ENCODE measurements at places on chromosomes 7 and 10.

DNA sequence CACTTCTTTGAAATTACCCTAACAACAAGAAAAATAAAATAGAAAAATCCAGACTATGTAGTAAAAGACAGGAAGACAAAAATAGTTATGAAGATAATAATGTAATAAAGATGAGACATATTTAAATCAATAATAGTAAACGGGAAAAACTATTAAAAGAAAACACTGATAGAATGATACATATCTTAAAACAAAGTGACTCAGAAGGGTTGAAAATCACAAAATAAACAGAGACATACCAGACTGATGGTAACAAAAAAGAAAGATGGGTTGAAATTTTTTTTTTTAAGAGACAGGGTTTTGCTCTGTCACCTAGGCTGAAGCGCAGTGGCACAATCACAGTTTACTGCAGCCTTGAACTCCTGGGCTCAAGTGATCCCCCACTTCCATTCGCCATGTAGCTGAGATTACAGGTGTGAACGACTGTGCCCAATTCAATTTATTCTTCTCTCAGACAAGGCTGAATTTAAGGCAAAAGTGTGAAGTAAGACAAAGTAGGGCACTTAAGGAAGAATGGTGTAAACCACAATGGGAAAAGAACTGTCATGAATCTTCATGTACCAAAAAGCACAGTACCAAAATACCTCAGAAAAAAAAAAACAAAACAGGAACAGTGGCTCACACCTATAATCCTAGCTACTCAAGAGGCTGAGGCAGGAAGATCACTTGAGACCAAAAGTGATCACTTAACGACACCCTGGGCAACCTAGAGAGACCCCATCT lies 47.4 kb downstream of the LMBR1 start:
- DNase-seq: no peak

- no peak for DNase-seq
These were observed 36.4 kb upstream of the ASL start for GRCh38 chr7:66039094-66039670.

GRCh38 chr10:59098387-59098786 lies 78.1 kb upstream of the PHYHIPL start:
- DNase-seq: no peak

DNA sequence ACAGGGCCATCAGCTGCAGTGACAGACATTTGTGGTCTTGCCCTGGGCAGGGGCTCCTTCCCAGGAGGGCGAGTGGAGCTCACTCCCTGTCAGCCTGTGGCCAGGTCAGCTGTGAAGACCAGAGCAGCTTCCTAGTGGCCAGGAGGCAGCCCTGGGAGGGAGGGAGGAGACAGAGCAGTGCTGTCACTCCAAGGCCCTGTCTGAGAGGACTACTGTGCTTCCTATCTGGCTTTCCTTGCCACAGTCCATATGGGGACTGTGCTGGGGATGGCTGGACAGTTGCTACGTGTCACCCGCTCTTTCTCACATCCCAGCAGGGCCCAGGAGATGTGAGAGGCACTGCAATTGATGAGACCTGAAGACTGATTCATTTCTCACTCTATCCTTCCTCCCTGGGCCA lies 15.2 kb upstream of the ADCYAP1R1 start:
- no peak for DNase-seq

DNA sequence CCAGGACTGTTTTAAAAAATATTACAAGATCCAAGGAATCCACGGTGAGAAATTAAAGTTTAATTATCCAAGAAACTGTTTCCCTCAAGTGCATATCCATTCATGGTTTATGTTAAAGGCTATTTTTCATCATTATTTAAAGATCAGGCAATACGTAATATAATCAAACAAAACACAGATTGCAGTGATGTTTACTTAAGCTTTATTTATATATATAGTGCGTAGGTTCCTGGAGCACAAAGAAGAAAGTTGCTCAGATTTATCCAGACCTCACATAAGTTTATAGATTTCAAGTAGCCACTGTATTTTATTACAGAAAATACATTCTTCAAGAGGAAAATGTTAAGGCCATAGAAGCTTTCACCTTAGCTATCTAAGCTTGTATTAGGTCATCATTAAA lies 210.0 kb upstream of the KLF14 start:
- no peak for DNase-seq

DNA sequence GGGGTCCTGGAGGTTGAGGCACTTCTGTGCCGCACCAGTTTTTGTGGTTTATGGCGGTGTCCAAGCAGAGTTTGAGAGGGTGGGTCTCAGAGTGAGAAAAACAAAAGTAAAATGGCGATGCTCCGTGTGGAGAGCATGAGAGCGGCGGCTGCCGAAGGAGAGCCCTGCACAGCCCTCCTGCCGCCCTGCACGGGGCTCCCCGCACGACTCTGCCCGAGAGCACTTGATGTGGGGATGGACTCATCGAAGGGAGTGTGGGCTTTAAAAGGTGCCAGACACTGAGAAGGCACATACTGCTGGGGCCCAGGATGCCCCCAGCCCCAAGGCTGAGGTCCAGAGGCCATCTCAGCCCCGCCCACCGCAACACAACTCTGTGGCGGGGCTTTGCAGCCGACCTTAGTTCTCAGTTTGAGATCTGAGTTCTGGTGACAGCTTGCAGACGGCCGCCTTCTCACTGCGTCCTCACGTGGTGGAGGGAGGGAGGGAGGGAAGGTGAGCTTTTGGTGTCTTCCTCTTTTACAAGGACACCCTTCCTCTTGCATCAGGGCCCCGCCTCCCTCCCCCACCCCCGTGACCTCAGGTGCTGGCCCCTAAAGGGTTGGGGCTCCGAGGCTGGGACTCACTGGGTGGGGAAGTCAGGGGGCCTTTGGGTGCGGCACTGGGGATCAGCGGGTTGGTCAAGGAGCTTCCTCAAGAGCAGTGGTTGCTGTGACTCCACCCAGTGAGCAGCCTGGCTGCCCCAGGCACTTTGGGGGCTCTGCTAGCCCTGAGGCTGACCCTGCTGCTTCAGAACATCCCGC lies 69.1 kb downstream of the NKX6-2 start:
- DNase-seq: no peak

DNA sequence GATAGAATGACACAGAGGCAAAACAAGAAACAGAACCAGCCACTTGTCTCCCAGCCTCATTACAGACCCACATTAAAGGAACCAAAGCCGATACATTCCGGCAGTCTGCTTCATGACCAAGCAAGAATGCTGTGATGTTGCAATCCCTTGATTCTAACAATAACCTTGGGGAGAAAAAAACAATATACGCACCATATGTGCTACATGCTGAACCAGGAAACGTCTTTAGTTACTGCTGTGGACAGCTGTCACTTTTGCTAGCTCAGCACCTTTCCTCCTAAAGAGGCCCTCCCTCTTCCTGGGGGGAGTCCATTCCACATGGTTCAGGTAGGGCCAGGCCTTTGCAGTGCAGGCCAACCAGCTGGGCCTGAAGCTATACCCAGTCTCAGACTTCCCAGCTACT lies 79.1 kb downstream of the PRTFDC1 start:
- DNase-seq: no peak

GRCh38 chr7:137418841-137419240 lies 75.3 kb upstream of the PTN start:
- DNase-seq: no peak

GRCh38 chr7:135597926-135598305 lies 40.2 kb downstream of the NUP205 start:
- DNase-seq: no peak

DNA sequence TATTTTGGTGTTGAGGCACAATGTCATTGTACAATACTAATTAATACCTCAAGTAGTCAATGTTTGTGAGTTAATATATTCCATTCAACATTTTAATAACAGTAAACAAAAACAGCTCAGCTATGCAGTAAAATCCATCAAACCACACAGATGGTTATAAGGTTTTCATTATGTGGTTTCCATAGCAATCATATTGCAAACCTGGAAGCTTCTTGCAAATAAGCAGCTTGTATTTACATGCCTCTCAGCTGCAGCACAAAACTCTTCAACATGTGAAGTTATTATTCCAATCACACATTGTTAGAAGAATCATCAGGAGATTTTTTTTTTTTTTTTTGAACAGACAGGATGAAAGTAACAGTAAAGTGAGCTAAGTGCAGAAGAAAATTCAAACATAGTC lies 170.2 kb downstream of the SKAP2 start:
- DNase-seq: no peak

DNA sequence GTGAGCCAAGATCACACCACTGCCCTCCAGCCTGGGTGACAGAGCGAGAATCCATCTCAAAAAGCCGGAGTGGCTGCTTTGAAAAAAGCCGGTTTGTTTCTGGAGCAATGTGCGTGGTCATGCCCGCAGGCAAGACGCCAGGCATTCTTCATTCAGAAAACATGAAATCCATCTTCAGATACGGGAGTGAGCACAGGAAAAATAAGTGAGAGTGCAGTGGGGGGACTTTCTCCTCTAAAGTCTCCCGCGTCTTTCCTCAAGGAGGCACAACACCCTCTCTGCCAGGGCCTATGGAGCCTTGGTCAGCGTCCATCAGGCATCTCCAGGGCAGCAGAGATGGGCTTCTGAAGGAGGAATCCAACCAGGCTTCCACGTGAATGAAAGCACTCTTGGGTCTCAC lies 62.3 kb upstream of the DGKI start:
- peak; percentile 26 for DNase-seq

- no peak for DNase-seq
These were observed 401.3 kb downstream of the DNAJB6 start for GRCh38 chr7:157738066-157738460.

DNA sequence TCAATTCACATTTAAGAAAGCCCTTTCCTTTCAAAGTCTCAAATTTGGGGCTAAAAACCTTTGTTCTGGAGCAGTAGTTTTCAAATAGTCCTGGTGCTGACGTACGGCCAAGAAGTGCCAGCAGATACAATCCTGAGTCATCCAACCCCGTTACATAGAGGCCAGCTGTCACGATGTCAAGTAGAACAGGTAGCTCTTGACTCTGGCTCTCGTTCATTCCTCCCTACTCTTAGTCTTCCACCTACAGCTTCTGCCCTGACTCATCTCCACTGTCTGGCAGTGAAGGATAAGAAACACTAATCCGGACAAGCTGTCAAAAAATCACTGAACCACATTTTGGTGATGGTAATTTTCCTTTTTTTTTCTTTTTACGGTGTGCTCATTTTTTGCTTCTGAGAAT lies 132.4 kb upstream of the PTN start:
- DNase-seq: no peak

DNA sequence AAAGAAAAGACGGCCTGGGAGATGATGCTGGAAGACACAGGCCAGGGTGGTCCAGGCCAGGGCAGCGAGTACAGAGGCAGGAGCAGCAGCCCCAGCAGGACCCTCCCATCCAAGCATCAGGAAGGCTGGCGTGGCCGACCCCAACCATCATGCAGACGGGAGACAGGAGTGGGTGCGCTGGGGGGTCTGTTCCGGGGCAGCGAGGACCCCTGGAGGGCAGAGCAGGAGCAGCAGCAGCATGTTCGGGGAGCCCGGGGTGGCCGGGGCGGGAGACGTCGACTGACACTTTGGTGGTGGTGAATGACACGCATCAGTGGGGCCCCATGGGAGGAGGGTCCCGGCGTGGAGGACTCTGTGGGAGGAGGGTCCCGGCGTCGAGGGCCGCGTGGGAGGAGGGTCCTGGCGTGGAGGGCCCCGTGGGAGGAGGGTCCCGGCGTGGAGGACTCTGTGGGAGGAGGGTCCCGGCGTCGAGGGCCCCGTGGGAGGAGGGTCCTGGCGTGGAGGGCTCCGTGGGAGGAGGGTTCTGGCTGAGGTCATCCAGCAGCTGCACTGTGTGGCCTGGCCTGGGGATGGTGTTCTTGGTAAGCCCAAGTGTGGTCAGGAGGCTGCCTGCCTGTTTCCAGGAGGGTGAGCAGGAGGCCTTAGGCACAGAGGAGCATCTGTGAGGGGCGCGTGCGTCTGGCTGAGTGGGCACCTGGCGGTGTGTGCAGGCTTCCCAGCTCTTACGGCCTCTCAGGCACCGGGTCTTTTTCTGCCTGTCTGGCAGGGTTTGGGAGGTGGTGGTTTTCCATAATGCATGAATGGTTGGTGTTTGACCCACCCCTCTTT lies 38.9 kb downstream of the FAM20C start:
- no peak for DNase-seq

- no peak for DNase-seq
These were observed 14.7 kb upstream of the ASB4 start for GRCh38 chr7:95471071-95471470.

GRCh38 chr7:139887992-139888481 lies 59.0 kb downstream of the TBXAS1 start:
- DNase-seq: no peak

DNA sequence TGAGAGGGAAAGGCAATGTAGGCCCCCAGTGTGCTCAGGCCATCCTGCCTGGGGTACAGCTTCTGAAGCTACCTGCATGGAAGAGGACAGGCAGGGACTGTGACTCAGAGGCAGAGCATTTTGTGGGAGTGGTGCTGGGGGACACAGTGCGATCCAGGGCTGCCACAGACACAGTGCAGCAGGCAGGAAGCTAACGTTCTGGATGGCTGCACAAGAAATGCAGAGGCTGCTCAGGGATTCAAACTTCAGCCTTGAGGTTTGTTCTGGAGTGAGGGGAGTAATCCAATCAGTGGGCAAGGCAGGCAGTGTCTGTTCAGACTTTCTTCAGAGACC lies 648.0 kb upstream of the IGFBP3 start:
- no peak for DNase-seq

GRCh38 chr10:123913688-123914268 lies 22.2 kb upstream of the CPXM2 start:
- DNase-seq: no peak

- no peak for DNase-seq
These were observed 58.2 kb downstream of the SORBS1 start for GRCh38 chr10:95503001-95503400.

- DNase-seq: no peak
These were observed 42.6 kb downstream of the FAM20C start for GRCh38 chr7:234708-235553.

DNA sequence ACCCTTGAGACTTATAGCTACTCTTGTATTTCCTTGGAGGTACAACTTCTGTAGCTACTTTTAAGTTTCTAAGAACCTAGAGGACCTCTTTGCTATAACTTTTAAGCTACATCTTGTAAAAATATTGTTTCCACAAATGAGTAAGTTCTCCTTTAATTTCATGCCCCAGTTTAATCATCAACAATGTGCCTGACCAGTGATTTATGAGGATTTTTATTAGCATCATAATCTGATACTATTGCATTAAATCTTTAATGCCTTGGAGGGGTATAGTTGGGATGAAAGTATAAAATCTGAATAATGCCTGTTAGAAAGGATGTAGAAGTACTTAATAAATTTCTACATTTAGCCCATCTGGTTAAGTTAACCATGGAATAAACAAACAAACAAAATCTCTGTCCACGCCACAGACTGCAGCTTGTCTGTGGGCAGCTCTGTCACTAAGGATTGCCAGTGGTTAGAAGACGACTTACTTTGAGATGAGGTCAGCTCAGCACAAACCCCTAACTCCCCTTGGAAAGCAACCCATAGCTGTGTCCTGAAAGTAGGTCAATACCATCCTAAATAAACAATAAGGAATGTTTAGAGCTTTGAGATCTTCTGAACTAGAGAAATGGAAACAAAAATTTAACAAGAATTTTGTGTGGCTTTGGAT lies 18.3 kb downstream of the UBE2D1 start:
- DNase-seq: no peak
